Stimulated activated CD4-positive, alpha-beta T cell treated with anti-CD3 and anti-CD28 coated beads, Interleukin-12 subunit alpha, Interleukin-12 subunit beta, amount 100 ng/mL, for 24 hours (primary cell): ENCODE measurements at places on chromosomes 4 and X.

GRCh38 chr4:154335588-154335987 lies 156.0 kb downstream of the DCHS2 start:
- no peak for DNase-seq

DNA sequence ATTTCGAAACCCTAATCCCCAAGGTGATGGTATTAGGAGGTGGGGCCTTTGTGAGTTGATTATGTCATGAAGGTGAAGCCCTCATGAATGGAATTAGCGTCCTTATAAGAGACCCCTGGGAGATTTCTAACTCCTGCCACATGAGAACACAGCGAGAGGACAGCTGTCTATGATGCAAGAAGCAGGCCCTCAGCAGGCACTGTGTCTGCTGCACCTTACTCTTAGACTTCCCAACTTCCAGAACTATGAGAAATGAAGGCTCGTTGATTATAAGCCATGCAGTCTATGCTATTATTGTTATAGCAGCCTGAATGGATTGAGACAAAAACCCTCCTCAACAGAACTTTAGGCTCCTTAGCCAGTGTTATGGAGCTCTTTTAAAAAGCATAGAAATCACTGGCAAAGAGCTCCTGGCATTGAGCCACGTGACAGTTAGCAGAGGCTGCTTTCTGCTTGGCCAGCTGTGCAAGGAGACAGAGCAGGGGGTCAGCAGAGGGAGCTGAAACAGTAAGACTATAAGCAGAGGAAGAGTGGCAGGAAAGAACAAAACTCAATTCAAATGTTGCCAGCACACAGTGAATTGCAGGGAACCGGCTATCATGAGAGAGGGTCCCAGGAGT lies 219.2 kb upstream of the FAT1 start:
- DNase-seq: no peak

DNA sequence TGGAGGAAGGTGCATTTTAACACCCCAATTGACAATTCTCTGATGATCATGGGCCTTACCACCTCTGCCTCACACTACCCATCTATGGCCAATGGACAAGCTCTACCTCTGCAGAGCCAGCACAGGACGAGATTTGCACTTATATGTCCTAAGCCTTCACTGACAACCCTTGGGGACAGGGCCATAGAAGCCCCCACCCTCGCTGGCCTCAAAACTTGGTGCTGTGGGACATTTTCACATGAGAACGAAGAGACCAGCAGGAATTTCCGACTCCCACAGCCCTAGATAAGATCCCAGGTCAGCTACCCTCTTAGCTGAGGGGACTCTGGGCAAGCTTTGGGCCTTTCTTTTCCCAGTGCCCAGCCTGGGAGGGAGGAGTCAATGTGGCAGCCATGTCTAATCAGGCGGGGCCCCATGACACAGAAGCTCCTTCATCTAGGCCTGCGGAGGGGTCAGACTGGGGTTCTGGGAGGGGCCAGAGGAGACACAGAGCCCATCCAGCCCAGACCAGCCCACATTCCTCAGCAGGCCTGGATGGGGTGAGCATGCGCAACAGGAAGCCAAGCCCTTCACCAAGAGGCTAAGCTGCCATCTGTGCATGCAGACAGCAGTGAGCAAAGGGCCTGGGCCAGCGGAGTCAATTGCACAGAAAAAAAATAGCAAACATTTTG lies 12.1 kb downstream of the PJA1 start:
- no peak for DNase-seq

GRCh38 chr4:38623260-38623659 lies 40.7 kb upstream of the KLF3 start:
- DNase-seq: no peak

DNA sequence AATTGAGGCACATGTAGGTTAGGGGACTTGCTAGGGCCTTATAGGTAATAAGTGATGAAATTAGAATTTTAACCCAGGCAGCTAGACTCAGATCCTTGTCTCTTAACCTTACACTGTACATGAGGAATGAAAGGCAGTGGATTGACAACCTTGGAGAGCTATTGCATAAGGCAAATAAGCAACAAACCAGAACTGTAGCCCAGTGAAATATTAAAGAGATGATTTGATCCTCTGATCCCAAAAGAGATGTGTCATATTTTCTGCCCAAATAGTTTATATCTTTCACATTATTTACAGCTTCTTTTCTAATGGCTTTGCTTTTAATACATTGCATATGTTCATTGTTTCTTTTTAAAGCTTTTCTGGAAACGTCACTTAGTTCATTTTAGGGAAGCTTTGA lies 252.6 kb downstream of the ANK2 start:
- no peak for DNase-seq

- DNase-seq: no peak
Observed at GRCh38 chr4:163137581-163137980, 29.1 kb downstream of the NAF1 start.

DNA sequence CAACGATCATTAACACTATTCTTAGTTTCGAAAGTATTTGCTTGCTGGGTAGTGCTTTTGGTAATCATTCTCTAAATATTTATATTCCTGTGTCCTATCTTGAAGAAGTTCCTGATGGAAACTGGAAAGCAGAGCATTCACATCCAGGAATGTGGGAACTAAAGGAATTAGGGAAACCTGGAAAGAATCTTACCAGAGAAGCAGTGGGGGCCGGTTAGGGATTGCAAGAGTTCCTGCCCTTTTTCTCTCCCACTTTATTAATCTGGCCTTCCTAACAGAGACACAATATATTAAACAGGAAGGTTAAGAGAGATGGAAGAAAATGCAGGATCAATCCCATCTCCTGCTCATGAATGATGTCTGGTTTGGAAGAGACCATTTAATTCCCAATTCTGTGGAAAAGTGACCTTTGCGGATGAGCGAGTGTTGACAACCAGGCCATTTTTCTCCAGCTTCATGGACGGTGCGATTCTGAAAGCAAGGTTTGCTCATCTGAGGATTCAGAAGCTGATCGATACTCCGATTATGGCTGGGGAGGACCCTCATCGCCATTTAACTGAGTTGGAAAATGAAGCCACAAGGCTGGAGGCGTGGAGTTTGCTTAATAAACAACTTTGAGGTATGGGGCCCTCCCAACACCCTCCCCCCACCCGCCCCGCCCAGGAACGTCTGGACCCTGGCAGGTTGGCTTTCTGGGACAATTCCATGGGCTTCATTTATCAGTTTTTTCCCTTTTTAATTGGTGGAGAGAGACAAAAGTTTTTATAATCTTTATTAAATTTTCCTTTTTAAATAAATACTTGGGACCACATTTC lies 52.3 kb downstream of the C4orf51 start:
- no peak for DNase-seq
